ENCODE measurements at places on chromosomes 3 and 15. TPM values are rescaled to one million over a fixed set of nuclear protein-coding genes. Genes with fewer than 3 reads are reported as not detected.

Gene STARD5
- total RNA-seq, result 2.3 TPM

Gene C2CD4A
- not detected for total RNA-seq

Gene SERPINI1
- total RNA-seq, result 5.6 TPM

Gene SCAANT1
- total RNA-seq, result not detected

Gene PLCB2
- total RNA-seq, result 7.7 TPM

Gene ZNF609
- 15.5 TPM for total RNA-seq

Gene PPP1R2
- total RNA-seq, result 28.2 TPM

Gene ZNF502
- 4.1 TPM for total RNA-seq

Gene GOLGA8Q
- 1.4 TPM for total RNA-seq

Gene ATP13A5
- total RNA-seq, result not detected

Gene MESP2
- 0.13 TPM for total RNA-seq

Gene CFAP91
- 0.75 TPM for total RNA-seq

Gene ANKUB1
- total RNA-seq, result not detected

Gene RPLP1
- total RNA-seq, result 1,108 TPM

Gene ZPLD1
- total RNA-seq, result not detected

Gene GPR160
- 0.54 TPM for total RNA-seq

Gene LINGO1
- 0.81 TPM for total RNA-seq

Gene CRTAP
- 80.7 TPM for total RNA-seq

Gene MED12L
- 0.67 TPM for total RNA-seq

Gene SLC9C1
- 1.7 TPM for total RNA-seq

Gene IL12A
- total RNA-seq, result 0.91 TPM

Gene MUC20
- 5.4 TPM for total RNA-seq

Gene PLA2G4E
- total RNA-seq, result not detected

Gene IMPG2
- 0.11 TPM for total RNA-seq

Gene PAK6
- 9.7 TPM for total RNA-seq

Gene MYLK
- total RNA-seq, result 10.1 TPM

Gene PLA2G4D
- total RNA-seq, result not detected

Gene LMAN1L
- total RNA-seq, result 20.6 TPM

Gene ALS2CL
- total RNA-seq, result 37.0 TPM

Gene DNAH12
- total RNA-seq, result 0.08 TPM

Gene LYZL4
- not detected for total RNA-seq

Gene ARGFX
- total RNA-seq, result not detected

Gene SH2D7
- total RNA-seq, result not detected

Gene GCSAM
- not detected for total RNA-seq

Gene ITGA11
- total RNA-seq, result 32.2 TPM
